NCI-H345 (cell line): ENCODE measurements at places on chromosomes 16 and 17.
A peak's percentile ranks its signal among the peaks of the same experiment; 100 is the strongest.

- DNase-seq: peak; percentile 74
These were observed 617 bp upstream of the SENP3 start for GRCh38 chr17:7561028-7561575.

- no peak for DNase-seq
These were observed 27.6 kb downstream of the MAP3K3 start for GRCh38 chr17:63649813-63650212.

- no peak for DNase-seq
These were observed 727 bp upstream of the TENT4B start for GRCh38 chr16:50152351-50152806.

GRCh38 chr17:34314279-34314678, 5.0 kb upstream of the CCL8 start:
- no peak for DNase-seq

- no peak for DNase-seq
These were observed 18.7 kb downstream of the CEP295NL start for GRCh38 chr17:78884148-78884825.

DNA sequence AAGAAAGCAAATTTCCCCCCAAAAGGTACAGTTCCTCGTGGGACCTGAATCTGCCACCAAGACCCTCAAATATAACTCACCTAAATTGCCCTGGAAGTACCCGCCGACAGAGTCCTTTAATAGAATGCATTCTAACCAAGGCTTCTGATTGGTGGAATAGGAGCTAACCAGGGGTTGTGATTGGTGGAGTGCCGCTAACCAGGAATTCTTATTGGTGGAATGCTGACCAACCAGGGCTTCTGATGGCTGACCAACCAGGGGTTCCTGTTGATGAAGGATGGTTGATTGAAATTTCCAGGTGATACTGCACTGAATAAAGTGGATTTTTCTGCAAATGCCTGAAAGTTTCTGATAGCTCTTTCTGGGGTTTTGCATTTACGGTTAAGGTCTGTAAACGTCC, 6.5 kb downstream of the TFAP4 start:
- no peak for DNase-seq

GRCh38 chr17:48368352-48368908, 61.6 kb downstream of the SKAP1 start:
- no peak for DNase-seq

DNA sequence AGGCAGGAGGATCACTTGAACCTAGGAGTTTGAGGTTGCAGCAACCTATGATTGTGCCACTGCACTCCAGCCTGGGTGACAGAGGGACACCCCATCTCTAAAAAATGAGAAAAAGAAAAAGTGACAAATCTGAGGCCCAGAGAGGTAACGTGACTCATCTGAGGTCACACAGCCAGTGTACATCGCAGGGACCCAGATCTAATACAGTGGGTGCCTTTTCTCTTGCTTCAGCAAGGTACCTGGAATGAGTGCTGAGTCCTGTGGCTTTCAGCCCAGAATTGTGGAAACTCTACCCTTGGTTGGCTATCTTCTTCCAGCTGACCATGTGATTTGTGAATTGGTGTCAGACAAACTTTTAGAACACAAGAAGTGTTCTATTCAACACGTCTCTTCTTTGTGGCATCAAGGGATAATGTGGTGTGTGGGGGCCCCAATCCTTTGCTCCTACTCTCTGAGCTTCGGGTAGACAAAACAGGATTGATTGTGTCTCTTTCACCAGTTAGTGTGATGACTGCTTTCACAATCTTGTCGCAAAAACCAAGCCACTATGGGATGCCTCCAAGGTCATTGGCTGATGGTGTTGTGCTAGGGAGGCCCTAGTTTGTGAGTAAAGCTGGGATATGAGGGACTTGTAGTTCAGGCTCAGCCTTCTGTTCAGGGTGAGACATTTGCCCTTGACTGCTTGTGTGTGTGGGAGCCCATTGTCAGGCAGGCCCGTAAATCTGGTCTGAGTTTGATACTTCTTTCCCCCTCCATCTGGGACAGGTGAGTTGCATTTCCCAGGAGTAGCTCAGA, 71.0 kb downstream of the MSI2 start:
- no peak for DNase-seq

GRCh38 chr16:85363427-85363826, 249.7 kb upstream of the GSE1 start:
- DNase-seq: no peak

DNA sequence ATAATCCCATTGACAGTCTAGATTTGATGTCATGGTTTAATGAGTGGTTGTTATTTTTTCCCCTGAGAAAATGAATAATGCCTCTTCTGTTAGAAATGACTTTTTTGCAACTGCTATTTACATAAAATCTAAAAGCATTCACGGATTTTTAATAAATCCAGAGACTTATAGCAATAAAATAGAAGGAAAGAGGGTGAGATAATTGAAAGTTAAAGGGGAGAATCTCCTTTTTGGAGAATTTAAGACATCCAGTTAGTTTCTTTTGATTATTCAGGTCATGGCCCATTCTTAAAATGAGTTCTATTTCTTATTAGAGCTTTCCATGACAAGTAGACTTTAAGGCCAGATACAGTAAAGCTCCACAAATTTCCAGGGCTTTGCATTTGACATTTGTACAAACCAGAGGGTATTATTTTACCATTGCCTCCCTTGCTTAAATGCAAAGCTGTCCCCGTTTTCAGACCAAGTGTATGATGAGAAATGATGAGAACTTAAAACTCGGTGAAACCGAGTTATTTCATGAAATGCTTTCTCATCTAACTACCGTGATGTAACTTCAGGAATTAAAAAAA, 789.0 kb upstream of the SOX9 start:
- DNase-seq: no peak

DNA sequence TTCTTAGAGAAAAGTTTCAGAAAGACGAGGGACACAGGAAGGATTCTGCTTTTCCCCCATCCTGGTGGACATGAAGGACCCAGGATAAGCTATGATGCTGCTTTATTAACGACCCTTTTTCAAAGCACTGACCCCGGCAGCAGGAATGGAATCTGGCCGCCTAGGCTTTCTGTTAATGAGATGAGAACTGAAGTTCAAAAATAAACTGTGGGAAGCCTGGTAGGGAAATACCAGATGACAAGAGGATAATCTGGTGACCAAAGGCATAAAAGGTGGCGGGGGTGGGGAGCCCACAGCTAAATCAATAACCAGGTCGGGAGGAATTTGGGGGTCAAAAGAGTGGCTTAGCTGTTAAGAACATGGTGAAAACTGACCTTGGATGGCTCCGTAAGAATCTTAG, 171.0 kb downstream of the XYLT1 start:
- DNase-seq: no peak

DNA sequence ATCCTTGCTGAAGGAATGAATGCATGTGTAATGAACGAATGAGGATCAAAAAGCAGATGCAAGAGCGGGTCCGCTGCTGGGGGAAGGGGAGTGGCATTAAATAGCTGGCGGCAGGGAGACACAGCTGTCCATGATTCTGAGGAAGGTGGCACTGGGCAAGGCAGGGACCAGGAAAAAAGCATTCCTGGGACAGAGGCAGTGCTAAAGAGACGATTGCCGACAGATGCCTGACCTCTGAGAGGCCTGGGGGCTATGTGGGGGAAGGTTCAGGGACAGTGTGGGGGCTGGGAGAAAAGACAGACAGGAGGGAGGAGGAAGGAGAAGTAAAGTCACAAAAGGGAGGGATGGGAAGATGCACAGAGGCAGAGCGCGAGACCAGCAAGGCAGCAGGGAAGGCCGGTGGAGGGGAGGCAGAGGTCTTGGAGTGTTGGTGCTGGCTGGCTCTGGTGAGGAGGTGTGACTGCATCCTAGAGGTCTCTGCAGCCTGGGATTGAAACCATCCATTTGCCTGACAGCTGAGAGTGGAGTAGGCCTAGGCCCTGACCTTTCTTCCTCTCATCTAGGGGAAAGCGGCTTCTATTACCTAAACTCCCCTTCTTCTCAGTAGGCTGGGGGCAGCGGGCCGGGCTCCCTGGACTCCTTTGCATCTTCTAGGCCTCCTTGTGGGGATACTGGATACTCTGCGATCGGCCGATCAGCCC, 109.9 kb downstream of the SDK2 start:
- DNase-seq: no peak

DNA sequence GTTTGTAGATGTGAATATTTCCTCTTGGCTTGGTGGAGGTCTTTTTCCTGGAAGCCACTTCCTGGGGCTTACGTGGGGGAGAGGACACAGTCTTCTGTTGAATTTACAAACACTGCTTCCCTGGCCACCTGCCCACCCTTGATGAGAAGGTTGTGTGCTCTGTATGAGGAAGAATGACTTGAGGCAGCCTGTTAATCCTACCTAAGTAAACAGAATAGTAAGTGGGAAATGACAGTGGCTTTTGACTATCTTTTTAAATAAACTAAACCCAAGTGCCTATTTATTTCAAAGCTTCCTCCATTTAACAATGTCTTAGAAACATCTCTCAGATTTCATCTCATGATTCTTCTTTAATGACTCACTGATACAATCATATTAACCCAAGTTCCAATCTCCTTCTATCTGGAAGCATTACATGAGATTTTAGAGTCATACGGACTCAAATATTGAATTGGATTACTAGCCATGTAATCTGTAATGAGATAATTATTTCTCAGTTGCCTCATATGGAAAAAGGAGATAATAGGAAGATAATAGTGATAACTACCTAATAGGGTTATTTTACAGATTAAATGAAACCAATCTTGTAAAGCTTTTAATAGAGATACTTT, 96.6 kb upstream of the SMIM36 start:
- DNase-seq: peak; percentile 17

DNA sequence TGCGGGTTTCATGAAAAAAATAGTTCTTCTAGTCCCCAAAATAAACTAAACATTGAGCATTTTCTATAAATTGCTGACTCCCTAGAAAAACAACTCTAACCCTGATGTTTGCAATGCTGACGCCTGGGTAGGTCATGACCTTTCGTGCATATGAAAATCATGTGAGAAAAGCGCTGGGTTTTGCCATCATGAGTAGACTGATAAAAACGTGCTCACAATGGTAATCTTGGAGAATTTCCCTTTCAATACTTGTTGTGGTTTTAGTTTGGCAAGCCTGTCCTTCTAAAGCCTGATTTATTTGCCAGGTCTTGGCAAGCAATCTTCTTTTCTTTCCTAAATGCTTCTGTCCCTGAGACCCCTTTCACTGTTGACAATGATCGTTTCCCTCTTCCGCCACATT, 4.0 kb upstream of the CLEC10A start:
- no peak for DNase-seq

DNA sequence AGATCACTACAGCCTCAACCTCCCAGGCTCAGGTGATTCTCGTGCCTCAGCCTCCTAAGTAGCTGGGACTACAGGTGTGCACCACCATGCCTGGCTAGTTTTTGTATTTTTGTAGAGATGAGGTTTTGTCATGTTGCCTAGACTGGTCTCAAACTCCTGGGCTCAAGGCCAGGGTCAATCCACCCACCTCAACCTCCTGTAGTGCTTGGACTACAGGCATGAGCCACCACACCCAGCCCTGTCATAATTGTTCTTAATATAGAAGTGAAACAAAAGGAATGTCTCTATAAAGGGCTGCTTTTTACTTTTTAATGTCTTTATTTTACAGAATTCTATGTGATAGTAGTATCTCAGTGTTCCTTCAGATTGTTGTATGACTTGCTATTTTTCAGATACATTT, 345.2 kb upstream of the TBX2 start:
- no peak for DNase-seq

- no peak for DNase-seq
These were observed 281.5 kb downstream of the HS3ST3A1 start for GRCh38 chr17:13320046-13320785.

- DNase-seq: peak; percentile 86
These were observed at the start of gene KIAA0513 for GRCh38 chr16:85027349-85027957. KIAA0513 (plus strand) TSS chr16:85027795; CDS start chr16:85067072, 39,277 bp downstream.

DNA sequence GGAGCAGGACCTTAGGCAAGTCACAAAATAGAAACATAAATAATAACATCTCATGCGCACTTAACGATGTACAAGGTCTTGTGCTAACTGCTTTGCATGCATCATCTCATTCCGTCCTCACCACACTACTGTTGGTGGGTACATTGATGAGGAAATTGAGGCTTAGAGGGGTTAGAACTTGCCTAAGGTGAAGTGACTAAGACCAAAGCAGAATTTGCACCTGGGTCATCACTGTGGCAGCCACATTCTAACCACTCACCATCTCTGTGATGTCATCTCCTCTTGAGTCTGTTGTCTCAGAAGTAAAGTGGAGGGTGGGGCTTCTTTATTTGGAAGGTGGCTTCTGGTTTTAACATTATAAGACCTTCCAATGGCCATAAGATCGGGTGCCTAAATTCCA, 20.4 kb upstream of the TRIM25 start:
- DNase-seq: no peak

GRCh38 chr16:3610698-3611145, 684 bp downstream of the SLX4 start:
- peak; percentile 15 for DNase-seq

DNA sequence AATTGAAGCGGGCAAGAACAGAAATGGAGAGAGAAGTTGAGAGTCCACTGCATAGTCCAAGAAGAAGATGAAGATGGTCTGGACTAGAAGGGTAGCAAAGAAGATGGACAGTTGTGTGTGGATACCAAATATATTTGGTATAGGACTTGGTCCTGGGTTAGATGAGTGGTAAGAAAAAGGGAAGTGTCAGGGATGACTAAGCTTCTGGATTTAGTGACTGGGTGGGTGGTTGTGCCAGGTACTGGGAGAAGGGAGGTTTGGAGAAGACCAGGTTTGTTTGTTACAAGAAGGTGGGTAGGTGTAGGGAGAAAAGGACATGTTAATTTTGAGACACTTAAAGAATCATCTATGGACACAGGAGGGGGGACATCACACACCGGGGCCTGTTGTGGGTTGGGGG, 5.4 kb downstream of the VMP1 start:
- no peak for DNase-seq

GRCh38 chr17:43768382-43768781, 9.8 kb upstream of the SOST start:
- no peak for DNase-seq

DNA sequence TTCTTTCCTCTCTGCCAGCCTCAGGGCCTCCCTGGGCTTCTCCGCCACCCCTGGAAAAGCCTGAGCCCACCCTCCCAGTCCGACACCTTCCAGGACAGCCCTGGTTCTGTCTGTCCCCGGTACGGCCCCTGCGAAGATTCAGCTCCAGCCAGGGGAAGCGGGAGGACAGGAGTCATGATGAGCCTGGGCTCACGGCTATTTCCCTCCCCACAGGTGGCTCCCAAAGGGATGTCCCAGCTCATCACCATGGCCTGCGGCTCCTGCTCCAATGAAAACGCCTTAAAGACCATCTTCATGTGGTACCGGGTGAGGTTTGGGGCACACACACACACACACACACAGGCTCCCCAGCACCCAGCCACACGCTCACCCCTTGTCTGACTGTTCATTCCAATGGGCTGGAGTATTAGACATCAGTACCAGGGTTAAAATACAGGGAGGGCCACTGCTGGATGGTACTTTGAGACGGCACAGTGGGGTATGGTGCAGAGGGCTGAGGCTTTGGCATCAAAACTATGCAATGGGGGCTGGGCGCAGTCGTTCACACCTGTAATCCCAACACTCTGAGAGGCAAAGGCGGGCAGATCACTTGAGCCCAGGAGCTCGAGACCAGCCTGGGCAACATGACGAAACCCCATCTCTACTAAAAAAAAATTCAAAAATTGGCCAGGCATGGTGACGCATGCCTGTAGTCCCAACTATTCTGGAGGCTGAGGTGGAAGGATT, 32.8 kb downstream of the TMEM186 start:
- DNase-seq: no peak

- DNase-seq: peak; percentile 72
These were observed at the start of gene MYO1D for GRCh38 chr17:32876417-32877163. MYO1D (minus strand) TSS chr17:32877124; CDS start chr17:32876872, 252 bp downstream.
